Renal cortex interstitium (tissue), 15 donors: ENCODE measurements at places on chromosomes 2 and 18.

DNA sequence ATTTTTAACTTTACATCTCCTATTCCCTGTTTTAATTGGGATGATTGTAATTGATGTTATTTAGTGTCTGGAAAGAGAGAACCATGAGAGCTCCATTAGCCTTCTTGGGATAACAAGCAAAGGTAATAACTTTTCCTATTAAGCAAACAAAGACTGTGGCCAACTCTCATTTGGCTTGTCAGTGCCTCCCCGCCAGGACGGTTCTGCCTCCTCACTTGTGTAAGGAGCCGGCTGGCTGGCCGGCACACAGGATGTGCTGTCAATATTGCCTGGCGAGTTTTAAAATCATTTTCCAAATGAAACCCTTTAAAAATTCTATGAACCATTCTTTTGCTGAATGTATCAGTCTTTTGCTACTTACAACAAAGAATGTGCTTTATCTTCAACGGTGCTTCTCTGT is 898.3 kb downstream of the CPS1 start:
- no peak for DNase-seq

GRCh38 chr18:13035249-13035914 is 44.2 kb downstream of the CEP192 start:
- no peak for DNase-seq

- no peak for DNase-seq
Observed at GRCh38 chr2:186770332-186770946, 76.6 kb downstream of the FAM171B start.

DNA sequence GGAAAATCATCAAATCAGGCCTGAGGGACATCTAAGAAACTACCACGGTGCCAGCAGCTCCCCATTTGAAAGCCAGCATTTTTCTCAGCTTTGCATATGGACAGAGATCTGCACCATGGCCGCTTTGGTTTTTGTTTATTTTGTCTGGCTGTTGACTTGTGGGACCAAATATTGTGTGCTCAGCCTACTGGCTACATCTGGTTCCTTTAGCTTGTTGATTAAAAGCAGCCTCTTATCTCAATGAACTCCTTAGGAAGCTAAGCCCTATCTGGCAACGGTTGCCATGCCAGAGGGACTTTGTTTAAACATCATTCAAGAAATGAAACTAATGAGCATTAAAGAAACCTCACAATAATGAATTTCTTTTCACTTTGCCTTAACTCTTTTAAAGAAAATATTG is 32.4 kb upstream of the CCDC150 start:
- no peak for DNase-seq

- no peak for DNase-seq
Observed at GRCh38 chr2:199704358-199705238, 146.4 kb downstream of the FTCDNL1 start.

DNA sequence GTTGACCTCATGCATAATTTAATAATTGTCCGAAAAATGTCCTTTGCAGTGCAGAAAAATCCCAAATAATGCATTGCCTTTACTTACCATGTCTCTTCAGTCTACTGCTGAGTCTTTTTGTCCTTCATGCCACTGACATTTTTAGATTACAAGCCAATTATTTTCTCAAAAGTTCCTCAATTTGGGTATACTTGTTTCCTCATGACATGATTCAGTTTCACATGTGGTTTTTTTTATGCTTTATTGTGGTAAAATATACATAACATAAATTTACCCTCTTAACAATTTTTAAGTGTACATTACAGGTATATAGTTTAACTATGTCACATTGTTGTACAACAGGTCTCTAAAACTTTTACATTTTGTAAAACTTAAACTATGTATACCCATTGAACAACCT is 81.0 kb downstream of the EPC2 start:
- DNase-seq: no peak

DNA sequence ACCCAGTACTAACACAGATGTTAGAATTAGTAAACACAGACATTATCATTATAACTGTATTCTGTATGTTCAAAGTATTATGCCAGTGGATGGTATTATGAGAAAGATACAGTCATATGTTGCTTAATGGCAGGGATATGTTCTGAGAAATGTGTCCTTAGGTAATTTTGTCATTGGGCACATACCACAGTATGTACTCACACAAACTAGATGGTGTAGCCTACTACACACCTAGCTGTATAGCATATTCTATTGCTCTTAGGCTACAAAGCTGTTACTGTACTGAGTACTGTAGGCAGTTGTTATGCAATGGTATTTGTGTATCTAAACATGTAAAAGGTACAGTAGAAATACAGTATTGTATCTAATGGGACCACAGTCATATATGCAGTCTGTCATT is 53.8 kb downstream of the GTF3C3 start:
- DNase-seq: no peak

- DNase-seq: no peak
Observed at GRCh38 chr18:11051462-11051861, 97.9 kb downstream of the PIEZO2 start.
